ENCODE measurements at places on chromosomes 3 and 15.

DNA sequence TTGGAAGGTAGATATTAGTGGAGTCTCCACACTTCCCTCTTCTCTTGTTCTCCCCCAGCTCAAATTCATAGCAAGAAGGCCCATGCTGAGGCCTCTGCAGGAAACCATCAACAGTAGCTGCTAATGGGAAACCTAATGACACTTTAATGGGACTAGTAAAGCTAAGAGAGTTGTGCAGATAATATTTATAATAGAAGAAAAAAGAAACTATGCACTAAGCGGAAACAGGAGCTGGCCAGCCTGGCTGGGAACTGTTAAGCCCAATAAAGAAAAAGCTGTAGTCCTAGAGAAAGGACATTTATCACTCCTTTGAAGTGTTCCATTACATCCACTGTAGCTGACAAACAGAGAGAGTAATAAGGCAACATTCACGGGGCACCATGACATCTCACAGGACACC, 229.6 kb downstream of the IGSF11 start:
- no peak for DNase-seq

GRCh38 chr3:139434228-139434627, 42.1 kb downstream of the RBP2 start:
- DNase-seq = no peak

DNA sequence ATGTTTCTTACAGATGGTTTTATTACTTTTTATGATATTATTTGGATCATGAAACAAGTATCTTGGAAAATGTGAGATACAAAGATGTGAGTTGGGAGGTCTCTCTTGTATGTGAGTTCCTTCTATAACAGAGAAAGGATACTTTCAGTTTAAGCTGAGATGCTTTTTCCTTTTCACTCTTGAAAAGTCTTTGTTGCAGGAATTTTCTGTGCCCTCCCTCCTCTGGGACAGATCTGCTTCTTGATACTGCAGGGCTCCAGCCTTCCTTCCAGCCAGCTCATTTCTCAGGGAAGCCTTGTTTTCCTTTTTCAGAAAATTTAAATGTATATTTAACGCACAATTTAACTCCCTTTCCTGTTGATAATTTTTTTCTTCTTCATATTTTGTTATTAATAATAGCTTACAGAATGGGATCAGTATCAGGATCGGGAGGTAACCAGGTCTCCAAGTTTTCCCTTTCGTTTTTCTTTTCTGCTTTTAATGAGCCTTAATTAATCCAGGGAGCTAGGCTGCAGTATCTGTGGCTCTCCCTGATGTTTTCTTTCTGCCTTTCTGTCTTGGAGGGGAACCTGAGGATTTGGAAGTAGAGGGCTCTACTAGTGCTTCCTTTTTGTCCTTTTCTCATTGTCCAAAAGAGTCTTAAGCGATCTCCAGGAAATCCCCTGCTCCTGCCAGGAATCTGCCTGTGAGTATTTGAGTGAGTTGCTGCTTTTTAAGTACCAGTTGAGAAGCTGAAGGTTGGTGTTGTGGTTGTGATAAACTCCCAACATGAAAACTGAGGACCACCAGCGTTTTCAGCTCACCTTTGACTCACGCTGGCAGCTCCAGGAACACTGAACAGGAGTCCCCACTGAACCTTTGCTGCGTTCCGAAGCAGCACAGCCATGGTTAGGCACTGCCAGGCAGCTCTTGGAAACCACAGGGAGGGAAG, 105.7 kb downstream of the IGF1R start:
- no peak for DNase-seq

GRCh38 chr3:194852831-194853508, 167.3 kb downstream of the FAM43A start:
- DNase-seq = no peak

GRCh38 chr15:82539691-82540054, 584 bp downstream of the RPS17 start:
- no peak for DNase-seq

DNA sequence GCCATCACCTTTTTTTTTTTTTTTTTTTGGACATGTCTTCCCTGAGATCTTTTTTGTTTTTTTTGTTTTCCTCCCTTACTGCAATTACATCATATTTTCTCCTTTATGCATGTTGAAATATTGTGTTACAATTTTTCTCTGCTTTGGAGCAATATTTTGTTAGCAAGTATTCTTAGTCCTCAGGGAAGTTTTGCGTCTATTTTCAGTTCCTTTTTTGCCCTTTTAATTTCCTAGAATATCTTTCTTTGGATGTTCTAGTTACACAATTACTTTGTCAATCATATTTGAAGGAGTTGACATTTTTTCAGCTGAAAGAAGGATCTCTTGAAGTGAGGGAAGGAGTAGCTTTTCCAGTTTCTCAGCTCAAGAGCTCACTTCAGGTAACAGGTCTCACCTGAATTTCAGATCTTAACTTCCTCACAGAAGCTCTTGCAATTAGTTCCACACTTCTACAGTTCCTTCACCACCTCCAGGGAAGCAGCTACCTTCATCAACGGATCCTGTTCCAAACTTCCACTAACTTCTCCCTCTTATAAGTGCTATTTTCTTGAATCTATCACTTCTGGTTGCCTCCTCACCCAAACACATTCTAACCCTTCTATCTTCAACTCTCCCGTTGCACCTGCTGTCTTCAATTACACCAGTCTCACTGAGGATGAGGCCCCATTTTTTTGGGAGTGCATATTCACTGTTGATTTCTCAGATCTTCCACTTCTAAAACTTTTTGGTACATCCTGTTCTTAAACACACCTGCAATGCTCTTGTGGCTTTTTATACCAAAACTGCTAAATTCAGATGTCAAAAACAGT, 57.8 kb upstream of the CPOX start:
- no peak for DNase-seq

- DNase-seq = no peak
These were observed 26.6 kb downstream of the SLC28A1 start for GRCh38 chr15:84910928-84911623.

- DNase-seq = no peak
These were observed at the start of gene THPO for GRCh38 chr3:184377882-184378445. THPO (minus strand) TSS chr3:184378207; CDS start chr3:184376259, 1,948 bp downstream.
